Fibroblast of the aortic adventitia (primary cell): ENCODE measurements at places on chromosomes 1 and 21. TPM values are rescaled to one million over a fixed set of nuclear protein-coding genes. Genes with fewer than 3 reads are reported as not detected.

- DNase-seq = no peak
Observed at GRCh38 chr21:30689822-30690221, 28.8 kb downstream of the KRTAP21-3 start.

- peak; percentile 51 for DNase-seq
Observed at GRCh38 chr1:13700521-13701270, 708 bp downstream of the PRDM2 start.

DNA sequence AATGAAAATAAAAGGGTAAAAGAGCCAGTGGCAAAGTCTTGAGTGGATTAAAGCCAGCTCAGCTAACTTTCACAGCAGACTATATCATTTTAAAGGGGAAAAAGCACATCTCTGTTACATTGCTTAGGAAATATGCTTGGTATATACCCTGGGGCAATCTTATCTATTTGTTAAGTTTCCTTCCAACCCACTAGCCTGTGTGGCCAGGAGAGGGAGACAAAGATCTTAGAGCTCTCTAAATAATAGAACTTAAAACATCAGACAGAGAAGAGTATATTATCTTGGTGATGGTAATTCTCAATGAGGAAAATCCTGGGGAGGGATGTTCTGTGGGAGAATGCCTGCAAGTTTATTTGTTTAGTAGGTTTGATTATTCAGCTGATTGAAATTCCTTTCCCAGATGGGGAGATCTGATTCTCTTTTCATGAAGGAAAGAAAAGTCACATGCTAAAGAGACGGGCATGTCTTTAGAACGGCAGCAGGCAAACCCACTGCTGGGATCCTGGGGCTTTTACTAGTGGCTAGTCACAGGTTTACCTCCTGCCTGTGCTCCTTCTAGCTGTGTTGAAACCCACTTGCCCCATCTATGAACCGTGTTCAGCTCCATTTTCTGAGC is 3.6 kb downstream of the KCNE2 start:
- DNase-seq = peak; percentile 88

GRCh38 chr1:29962831-29963247 is 726.5 kb downstream of the PTPRU start:
- DNase-seq = no peak

DNA sequence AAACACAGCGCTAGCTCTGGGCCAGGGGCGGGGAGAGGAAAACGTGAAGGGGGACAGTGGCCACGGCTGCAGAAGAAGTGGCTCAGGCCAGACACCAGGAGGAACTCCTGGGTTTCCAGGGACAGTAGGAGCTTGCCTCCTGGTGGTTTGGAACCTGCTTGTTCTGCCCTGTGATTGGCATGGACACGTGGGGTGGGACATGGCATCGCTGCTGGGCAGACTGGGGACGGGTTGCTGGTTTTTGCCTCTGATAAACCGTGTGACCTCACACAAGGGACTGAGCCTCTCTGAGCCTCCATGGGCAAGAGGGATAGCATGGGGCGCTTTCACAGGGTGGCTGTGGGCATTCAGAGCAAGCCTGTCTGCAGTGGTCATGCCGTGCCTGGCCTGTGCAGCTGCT is 7.5 kb upstream of the PLCH2 start:
- DNase-seq = no peak

DNA sequence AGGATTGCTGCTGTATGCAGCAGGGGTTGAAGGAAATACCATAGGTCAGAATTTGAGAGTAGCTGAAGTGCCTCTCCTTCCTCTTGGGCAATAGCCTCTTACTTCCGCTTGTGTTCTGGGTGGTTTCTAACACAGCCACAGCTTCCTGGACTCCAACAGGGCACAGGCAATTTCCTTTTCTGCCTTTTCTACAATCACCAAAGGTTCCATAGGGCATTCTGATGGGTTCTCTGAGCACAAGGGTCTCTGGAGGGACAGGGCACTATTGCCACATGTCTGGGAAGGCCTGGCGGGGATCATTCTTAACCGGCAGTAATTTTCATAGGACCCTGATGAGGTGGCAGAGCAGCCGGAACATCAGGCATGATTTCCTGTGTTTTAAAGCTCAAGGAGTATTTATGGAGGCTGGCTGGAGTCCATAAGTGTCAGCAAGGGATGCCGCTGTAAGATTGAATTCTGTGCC is 5.5 kb upstream of the AGTRAP start:
- peak; percentile 17 for DNase-seq

DNA sequence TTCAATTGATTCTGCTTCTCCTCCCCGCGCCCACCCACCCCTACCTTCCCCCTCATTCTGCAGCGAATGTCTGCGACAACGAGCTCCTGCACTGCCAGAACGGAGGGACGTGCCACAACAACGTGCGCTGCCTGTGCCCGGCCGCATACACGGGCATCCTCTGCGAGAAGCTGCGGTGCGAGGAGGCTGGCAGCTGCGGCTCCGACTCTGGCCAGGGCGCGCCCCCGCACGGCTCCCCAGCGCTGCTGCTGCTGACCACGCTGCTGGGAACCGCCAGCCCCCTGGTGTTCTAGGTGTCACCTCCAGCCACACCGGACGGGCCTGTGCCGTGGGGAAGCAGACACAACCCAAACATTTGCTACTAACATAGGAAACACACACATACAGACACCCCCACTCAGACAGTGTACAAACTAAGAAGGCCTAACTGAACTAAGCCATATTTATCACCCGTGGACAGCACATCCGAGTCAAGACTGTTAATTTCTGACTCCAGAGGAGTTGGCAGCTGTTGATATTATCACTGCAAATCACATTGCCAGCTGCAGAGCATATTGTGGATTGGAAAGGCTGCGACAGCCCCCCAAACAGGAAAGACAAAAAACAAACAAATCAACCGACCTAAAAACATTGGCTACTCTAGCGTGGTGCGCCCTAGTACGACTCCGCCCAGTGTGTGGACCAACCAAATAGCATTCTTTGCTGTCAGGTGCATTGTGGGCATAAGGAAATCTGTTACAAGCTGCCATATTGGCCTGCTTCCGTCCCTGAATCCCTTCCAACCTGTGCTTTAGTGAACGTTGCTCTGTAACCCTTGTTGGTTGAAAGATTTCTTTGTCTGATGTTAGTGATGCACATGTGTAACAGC is 339.9 kb downstream of the NTNG1 start:
- no peak for DNase-seq

- DNase-seq = no peak
Observed at GRCh38 chr1:3865606-3866160, 8.4 kb downstream of the DFFB start.

DNA sequence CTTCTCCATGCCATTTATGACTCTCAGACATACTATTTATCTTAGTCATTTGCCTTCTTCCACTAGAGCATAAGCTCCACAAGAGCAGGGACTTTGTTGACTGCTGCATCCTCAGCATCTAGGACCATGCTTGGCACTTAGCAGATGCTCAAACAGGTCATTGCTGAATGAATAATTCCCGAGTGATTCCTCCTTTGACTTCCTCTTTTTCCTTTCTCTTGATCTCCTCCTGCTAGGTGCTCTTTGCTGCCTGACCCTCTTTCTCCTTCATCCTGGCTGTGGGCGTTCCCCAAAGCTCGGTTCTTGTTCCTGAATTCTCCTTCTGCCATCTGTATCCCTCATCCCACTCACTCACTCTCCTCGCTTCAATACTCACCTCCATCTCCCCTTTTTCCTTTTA is 23.5 kb downstream of the SYT6 start:
- DNase-seq = no peak

DNA sequence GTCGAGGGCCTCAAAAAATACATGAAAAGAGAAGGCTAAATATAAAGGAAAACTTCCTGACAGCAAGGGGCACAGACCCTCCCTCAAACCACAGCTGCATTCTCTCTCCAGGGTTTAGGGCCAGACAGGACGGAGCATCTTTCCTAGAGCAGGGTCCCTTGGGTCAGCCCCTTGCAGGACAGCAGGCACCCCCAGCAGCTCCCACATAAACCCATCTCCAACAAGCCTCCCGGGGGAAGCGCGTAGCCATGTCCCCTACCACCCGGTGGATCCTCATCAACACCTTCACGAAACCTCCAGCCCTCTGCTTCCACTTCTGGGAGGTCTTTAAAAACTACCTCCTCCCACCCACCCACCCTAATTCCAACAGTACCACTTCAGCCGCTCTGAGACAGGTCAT is 59.5 kb downstream of the CD46 start:
- no peak for DNase-seq

GRCh38 chr1:117142200-117142599 is 20.7 kb upstream of the TRIM45 start:
- peak; percentile 94 for DNase-seq

DNA sequence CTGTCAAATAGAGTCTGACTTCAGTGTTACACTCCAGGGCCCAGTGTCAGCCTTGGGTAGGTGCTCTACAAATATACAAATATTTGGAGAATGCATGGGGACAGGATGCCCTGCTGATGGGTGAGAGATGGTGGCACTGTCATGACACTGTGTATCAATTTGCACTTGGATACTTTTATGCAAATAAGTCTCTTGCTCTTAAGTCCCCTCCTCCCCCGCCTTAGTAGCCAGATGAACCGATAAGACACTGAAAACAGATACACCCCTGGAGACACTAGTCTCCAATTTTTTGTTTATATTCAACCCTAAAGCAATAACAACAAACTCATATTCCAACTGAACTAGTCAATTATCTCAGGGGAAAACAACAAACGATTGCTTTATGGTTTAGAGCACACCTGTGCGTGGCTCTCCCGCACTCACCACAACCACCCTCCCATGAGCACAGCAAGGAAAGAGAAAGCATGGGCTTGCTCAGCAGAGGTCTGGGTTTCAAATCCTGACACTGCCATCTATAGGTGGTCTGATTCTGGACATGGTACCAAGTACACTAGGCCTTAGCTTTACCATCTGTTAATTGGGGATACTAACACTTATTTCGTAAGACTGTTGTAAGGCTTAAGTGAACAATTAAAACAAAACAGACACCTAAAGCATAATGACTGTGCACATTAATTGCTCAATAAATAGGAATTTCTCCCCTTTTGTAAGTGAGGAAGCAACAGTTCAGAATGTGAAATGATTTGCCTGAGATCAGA is 50.3 kb downstream of the HIVEP3 start:
- no peak for DNase-seq

DNA sequence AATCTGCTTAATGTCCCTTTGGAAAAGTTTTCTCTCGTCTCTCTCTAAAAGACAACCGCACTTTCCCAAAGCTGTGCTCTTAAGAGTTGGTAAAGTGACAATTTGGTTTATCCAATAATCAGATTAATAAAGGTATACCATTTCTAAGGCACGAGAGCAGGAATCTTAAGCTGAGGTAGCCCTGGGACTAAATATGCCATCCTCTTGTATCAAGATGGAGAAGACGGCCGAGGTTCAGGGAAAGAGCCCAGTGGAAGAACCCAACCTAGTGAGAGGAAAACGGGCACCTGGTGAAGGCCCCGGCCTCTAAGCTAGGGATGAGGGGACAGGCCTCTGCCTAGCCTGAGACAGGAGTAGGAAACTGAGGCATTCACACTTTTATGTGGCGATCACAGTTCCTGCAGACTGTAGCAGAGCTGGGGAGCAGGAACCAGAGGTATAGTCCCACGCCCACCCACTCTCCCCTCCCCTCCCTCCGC is 334 bp upstream of the SARS1 start:
- no peak for DNase-seq

DNA sequence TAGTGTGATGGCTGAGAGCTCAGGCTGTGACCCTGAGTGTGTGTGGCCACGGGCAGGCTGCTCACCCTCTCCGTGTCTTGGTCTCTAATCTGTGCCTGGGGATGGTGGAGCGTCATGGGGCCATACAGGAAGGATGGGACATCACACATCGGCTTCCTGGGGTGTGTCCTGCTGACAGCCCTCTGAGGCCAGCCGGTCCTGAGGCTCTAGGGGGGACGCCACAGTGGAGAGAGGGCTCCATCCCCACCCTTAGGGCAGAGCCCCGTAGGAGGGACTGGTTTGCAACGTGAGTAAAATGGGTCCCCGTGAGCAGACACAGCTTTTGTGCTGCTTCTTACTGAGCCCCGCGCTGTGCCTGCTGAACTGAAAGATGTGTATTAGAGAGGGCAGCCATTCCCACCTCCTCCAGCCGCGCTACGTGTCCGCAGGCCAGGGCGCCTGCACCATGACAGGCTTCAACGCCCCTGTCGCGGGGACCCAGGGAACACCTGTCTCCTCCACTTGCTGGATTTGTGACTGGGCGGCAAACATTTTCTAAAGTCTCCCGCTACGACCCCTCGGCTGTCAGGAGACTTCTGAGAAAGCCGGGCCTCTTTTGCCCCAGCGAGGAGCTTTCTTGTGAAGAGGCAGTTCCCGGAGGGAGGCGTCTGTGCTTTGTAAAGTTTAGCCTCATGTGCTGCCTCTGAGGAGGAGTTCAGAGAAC is 8.1 kb downstream of the COL18A1 start:
- DNase-seq = no peak

The CSTB gene
- total RNA-seq = 5.5 and 32.2 TPM in 2 replicates

The C1orf74 gene
- 2.4 and 3.6 TPM in 2 replicates for total RNA-seq

The SPRR2F gene
- not detected in 2 replicates for total RNA-seq

The ZNF678 gene
- total RNA-seq = 8.4 and 10.5 TPM in 2 replicates

The NCMAP gene
- not detected in 2 replicates for total RNA-seq

The OR10Z1 gene
- total RNA-seq = not detected in 2 replicates

The KLF17 gene
- 0.27 and 1.1 TPM in 2 replicates for total RNA-seq

The PROK1 gene
- total RNA-seq = not detected in 2 replicates
